HT1080 (cell line): ENCODE measurements at places on chromosomes 1 and 21.

GRCh38 chr1:213008564-213008963 is 7.1 kb downstream of the ANGEL2 start:
- DNase-seq: no peak

- DNase-seq: no peak
Measured at GRCh38 chr1:56755911-56756310, 63.3 kb downstream of the FYB2 start.

DNA sequence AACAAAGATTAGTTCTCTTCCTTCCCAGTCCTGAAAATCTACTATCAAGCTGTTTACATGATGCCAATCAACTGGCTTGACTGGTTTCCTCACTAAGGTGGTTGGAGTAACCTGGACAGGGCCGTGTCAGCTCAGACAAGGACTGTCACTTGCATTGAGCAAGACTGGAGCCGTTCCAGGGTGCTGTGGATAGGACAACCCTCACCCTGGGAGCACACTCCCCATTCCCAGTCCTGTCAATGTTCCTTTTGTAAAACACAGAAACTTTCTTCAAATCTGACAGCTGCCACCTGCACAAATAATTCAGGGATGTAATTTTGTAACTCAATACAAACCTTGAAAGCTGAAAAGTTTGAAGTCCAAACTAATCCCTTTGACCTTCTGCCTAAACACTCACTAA is 31.4 kb downstream of the PLPP3 start:
- no peak for DNase-seq

GRCh38 chr1:87993051-87993450 is 664.4 kb downstream of the LMO4 start:
- no peak for DNase-seq

GRCh38 chr1:8276173-8276914 is 41.6 kb upstream of the SLC45A1 start:
- no peak for DNase-seq

GRCh38 chr1:24778141-24778540 is 32.9 kb downstream of the CLIC4 start:
- DNase-seq: no peak

DNA sequence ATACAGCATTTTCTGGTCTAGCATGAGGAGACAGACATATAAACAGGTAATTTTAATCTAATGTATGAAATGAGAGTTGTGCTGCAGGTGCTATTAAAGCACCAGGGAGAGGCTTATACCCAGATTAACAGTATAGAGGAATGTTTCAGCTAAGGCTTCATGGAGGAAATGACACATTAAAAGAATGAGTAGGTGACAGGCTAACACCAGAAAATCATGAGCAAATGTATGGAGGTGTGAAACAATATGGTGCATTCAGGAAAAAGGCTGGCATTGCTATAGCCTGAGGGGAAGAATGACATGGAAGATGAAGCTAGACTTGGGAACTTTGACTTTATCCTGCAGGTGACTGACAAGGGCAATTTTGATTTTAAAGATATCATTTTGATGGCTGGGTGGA is 7.0 kb downstream of the ARPC5 start:
- peak; percentile 40 for DNase-seq

DNA sequence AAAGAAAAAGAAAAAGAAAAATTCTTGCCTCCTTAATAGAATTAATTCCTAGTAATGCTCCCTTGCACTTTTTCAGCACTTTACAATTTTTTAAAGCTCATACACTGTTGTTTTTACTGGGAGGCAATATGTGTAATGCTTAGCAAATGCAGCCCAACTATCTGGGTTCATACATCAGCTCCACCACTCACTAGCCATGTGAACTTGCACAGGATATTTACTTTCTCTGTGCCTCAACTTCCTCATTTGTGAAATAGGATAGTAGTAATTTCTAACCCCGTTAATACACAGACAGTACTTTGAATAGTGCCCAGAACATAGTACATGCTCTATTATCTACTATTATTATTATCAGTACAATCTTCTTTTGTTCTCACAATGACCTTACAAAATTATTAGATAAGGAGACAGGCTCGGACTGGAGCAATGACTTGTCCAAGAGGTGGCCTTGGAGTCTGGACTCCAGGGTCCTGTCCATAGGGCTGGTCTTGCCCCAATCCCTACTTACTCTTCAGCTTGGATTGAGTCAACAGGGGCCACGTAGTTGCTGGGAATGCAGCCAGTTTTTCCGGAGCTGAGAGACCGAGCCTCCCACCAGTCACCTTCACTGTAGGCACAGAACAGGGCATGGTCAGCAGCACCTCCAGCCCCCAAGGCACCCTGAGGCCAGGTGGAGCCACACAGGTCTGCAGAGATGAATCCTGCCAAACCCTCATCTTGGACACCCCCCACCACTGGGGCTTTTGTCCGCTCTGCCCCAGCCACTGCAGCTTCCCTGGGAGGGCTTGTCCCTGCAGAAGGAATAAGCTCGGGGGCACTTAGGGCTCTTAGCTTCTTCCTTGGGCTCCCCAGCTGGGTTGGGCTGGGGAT is 13.7 kb downstream of the FGR start:
- peak; percentile 56 for DNase-seq

GRCh38 chr1:48035371-48036141 is 38.4 kb upstream of the TRABD2B start:
- no peak for DNase-seq
